Left colon (tissue), 2 donors: ENCODE measurements at places on chromosomes 5 and 9.
A peak's percentile ranks its signal among the peaks of the same experiment; 100 is the strongest.

DNA sequence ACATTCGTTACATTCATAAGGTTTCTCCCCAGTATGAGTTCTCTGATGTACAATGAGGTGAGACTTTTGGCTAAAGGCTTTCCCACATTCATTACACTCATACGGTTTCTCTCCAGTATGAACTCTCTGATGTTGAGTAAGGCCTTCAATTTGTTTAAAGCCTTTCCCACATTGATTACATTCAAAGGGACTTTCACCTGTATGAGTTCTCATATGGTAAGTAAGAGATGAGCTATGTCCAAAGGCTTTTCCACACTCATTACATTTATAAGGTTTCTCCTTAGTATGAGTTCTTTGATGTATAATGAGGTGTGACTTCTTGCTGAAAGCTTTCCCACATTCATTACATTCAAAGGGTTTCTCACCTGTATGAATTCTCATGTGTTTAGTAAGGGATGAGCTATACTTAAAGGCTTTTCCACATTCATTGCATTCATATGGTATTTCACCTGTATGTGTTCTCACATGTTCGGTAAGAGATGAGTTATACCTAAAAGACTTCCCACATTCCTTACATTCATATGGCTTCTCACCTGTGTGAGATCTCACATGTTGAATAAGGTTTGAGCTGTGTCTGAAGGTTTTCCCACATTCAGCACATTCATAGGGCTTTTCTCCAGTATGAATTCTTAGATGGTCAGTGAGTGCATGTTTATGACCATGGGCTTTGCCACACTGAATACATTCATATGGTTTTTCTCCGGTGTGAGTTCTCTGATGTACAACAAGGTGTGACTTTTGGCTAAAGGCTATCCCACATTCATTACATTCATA is 13.5 kb downstream of the ZFP37 start:
- DNase-seq, result no peak

GRCh38 chr5:159550951-159551350 is 220.7 kb upstream of the IL12B start:
- DNase-seq, result no peak

DNA sequence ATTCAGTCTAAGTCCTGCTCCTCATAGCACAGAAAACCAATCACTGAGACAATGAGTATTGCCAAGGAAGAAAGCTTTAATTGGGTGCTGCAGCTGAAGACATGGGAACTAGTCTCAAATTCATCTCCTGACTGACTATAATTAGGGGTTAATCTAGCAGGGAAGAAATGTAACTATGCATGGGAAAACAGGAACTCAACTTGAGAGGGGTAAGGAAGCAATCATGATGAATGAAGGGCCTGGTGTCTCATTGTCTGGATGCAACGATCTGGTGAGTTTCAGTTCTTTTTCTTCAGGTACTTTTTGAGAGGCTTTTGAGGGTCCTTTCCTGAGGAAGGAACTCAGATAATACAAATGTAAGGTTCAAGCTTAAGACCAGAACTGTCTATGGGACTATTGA is 24.0 kb upstream of the OCLN start:
- no peak for DNase-seq

DNA sequence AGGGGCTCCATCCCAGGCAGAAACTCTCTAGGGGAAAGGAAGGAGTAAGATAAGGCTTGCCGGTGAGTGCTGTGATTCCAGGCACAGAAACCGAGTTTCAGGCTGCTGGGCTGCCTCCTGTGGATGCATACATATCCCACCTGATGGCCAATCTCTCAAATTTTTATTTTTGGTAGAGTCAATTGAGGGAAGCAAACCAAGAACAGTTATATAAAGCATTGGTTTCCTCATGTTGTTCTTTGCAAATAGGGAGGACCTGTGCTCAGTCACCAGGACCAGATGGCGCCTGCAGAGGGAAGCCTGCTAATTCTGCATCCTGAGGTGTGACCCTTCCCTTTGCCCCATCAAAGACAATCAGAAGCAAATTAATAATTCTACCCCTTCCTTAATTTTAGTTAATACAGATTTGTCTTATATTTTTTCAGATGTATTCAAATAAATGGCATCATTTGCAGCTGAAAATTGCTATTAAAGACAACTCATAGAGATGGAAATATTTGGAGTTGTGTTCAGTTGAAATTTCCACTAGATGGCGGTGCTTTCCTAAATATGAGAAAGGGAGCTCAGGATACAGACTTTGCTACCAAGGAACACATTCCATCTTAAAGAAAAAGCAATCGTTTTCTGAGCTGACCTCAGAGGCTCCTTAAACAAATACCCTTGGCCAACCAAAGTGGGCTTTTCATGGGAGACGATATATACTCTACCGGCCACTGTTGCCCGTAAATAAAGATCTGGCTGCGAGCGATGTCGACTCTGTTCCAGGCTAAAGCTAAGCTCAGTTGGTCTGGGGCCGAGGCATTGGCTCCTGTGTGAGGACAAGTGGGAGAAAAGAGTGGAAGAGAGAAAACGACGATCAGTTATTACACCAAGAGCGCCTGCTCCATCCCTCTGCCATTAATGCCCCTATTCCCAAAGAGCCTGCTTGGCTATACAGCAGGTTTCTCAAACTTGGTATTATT is 225.7 kb upstream of the KLF9 start:
- DNase-seq, result no peak

GRCh38 chr5:140150201-140150600 is 24.5 kb downstream of the IGIP start:
- DNase-seq, result no peak

GRCh38 chr5:83357621-83358231 is 113.8 kb upstream of the VCAN start:
- DNase-seq, result no peak

DNA sequence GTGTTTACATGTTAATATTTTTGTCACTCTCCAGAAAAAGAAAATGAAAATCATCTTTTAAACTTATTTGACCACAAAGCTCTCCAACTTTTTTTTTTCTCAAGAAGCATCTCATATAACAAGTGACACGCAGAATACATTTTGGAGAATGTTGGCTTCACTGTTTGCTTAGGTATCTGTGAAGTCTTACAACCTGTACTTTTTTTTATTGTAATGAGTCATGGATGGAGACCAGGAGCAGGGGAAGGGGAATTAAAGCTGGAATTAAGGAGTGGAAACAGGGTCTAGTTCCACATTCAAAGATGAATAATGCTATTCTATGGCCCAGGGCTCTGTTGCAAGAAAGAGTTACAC is 211.9 kb downstream of the MAN2A1 start:
- no peak for DNase-seq

DNA sequence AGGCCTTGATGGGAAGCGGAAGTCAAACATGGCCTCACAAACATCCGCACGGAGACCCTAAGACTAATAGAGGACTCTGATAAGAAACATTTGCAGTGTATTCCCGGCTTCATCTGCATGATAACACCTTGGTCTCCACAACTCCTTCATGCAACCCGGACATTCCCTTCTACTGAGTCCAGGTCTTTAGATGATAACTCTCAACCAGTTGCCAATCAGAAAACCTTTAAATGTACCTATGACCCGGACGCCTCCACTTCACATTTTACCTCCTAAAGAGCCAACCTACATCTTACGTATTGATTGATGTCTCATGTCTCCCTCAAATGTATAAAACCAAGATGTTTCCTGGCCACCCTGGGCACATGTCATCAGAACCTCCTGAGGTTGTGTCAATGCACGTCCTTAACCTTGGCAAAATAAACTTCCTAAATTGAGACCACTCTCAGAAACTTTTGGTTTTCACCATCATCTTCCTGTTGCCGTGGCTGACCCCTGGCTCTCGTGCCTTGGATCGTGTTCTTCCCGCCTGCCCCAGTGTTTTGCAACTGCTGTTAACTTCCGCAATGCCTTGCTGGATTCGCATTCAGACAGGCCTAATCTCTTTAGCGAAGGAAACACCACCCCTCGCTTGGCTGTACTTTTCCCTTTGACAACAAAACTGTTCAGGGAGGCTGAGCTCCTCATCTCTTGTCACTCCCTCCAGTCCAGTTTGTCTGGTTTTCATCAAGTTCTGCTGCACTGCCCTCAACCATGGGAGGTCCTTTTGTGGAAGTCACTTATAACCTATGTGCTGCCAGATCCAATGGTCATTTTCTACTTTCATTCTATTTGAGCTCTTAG is 1.1 kb upstream of the DAP start:
- DNase-seq, result peak; percentile 49

- no peak for DNase-seq
Measured at GRCh38 chr5:159097784-159098602, 1.7 kb downstream of the EBF1 start.

DNA sequence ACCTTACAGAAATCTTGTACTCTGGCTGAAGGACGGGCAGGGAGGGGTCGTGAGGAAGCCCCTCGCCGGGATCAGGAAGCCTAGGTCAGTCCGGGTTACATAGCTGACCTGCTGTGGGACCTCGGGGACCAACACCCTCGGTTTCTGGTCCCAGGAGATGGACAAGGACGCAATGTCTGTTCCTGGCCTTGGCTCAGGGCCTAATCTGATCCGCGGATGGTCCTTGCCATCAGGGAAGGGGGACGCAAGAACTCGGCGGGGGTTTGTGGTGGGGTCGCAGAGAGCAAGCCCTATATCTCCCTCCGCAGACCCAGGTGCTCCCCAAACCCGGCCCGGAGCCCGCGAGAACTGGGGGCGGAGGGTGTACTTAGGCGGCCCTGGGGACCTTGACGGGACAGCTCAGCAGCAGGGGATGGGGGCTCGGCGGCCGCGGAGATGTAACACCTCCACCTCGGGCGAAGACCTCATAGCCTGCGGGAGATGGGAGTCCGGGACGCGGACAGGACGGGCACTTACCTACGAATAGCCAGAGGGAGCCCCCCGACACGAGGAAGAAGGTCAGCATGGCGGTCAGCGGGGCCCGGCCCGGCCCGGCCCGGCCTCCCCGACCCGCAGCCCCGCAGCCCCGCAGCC is 353 bp downstream of the ACSL6 start:
- DNase-seq, result peak; percentile 24

- no peak for DNase-seq
Measured at GRCh38 chr5:180129291-180130190, 58.0 kb upstream of the RNF130 start.

DNA sequence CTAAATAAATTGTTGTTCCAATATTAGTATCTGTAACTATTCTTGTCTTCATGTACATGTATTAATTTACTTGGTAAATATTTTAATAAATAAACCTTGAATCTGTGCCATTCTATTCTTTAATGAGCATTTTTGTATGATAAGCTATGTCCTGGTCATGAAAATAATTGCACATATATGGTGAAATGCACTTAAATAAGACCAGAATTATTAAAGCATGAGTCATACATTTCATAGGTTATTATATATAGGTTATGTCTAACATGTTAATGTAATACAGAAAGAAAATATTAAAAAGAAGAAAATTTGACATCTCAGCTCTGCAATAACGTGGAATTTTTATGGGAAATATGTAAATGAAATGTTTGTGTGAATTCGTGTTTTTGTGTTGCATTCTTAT is 1168.1 kb downstream of the TAF11L14 start:
- no peak for DNase-seq

DNA sequence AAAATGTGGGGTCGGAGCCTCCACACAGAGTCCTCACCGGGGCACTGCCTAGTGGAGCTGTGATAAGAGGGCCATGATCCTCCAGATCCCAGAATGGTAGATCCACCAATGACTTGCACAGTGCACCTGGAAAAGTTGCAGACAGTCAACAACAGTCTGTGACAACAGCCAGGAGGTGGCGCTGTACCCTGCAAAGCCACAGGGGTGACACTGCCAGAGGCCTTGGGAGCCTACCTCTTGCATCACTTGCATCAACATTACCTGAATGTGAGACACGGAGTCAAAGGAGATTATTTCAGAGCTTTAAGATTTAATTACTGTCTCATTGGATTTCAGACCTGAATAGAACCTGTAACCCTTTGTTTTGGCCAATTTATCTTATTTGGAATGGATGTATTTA is 614.1 kb upstream of the CDH9 start:
- no peak for DNase-seq

GRCh38 chr5:438481-438981 is 4.4 kb upstream of the EXOC3 start:
- peak; percentile 20 for DNase-seq

DNA sequence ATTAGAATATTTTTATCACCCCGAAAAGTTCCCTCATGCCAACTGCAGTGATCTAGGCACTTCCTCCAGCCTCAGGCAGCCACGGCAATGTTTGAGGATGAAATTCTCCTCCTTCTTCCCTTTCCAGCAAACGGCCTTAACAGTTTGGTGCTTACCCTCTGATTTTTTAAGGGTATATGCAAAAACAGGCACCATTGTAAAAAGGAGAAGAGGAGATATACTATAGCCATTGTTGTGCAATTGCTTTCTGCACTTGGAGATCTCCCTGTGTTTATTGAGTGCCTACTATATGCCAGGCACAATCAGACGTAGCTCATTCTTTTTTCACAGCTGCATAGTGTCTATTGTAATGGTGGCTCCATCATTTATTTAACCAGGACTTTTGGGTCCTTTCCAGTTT is 29.4 kb downstream of the GSN start:
- no peak for DNase-seq
